SIG-M5 (cell line): ENCODE measurements at places on chromosomes 1 and 21.

DNA sequence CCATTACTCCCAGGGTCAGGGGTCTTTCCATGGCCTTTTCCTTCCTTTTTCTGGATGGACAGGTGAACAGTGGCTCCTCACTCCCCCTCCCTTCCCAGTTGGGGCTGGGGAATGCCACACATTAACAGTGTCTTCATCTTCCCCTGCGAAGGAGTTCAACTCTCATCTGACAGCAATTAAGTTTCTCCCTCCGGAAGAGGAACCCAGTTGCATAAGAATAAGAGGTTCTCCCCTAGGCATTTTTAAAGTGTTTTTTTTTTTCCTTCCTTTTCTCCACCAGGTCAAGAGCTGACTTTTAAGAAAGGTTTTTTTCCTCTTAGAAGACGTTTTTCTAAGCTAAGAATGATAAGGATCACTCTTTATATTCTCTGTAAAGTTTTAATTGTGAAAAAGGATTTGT is 42.3 kb upstream of the FASLG start:
- no peak for DNase-seq

DNA sequence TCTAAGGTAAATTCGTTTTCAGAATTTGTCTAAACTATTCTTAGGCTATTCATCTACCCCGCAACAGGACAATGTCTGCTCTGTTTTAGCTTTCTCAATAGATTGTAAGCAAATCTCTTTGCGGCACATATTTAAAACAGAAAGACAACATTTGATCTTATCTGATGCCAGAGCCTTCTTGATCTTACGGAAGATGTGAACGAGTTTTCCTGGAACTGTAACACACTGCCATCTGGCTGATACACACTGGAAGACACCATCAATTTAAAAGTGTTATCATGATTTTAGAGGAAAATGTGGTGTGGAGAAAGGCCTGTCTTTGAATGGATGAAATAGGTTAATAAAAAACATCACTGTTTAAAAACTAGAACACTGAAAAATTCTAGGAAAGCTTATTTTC is 36.1 kb downstream of the COA6 start:
- DNase-seq = no peak

DNA sequence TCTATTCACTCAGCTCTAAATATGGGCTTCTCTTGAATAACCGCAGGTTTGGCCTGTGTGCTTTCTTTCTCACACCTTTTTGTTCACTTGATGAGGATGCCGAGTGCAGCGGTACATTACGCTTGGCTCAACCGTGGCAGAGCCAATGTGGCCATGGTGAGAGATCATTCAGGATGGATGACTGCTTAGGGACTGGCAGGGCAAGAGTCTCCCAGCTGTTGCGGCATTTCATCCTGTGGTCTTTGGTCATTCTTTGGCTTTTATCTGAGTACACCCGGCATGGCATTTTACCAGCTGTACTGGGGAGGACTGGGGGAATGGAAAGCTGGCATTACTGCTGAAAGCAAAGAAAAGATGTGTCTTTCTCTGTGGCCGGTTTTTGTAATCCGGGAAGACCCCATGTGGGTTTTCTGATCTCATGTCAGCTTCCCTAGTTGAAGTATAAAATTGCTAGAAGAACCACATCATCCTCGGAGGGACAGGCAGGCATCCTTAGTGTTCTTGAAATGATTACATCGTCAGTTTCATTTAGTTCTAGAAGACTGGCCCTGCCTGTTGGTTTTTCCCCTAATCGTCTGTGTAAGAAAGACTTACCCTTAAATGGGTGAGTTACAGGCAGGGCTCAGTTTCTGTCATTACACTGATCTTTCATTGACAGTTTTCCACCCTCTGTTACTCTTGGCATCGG is 15.1 kb downstream of the PCP4 start:
- no peak for DNase-seq

- DNase-seq = no peak
Observed at GRCh38 chr21:45999581-46000181, 18.1 kb downstream of the COL6A1 start.

DNA sequence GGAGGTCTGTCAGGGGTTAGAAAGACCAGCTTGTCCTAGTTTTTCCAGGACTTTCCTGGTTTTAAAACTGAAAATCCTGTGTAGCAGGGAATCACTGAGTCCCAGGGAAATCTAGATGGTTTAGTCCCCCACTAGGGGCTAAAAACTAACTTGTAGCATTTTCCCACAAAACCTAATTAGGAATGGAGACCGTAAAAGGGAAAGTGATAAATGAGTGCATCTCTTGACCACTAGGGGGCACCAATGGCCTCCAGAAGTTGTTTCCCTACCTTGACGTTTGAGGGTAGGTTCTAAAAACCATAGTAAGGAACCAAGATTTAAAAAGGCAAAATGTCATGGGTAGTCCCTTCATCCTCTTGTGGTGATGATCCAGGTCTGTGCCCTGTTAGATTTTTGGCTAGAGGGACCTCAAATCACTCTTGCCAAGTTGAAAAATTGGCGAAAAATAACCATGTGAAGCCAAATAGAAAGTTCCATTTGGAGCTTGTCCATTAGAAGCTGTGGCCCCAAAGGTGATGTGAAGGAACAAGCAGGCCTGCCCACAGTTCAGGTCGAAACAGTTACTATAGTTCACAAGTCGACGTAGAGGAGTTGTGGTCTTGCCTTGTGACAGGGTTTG is 24.5 kb downstream of the CLIC6 start:
- DNase-seq = no peak
